Liver (tissue), 10 donors: ENCODE measurements at places on chromosomes 2 and 18. TPM values are rescaled to one million over a fixed set of nuclear protein-coding genes. Genes with fewer than 3 reads are reported as not detected.

DNA sequence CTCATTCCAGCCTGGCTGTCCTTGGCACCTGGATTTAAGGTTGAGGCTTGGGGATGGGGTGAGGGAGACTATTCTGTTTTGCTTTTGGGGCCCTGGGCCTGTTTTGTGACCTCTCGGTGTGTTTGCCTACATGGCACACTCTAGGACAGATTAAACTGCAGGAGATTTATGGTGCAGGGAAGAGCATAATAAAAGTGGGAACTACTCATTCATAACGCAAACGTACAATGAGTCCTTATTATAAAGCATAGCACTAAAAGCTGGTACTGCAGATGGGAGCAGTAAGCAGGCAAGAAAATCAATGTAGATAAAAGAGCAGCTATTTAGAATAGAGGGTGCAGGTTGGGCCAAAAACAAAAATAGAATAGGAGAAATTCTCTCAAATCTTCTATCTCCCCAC is 238.4 kb downstream of the ACTR3 start:
- H3K27me3 ChIP-seq, result no peaks in the 10 kb centered on the region
- no peaks in the 10 kb centered on the region for H3K4me1 ChIP-seq
- no peak overlapping the region for H3K4me3 ChIP-seq
- H3K27ac ChIP-seq, result no peak overlapping the region

- H3K36me3 ChIP-seq, result no peaks in the 10 kb centered on the region
- H3K4me3 ChIP-seq, result no peak overlapping the region
- no peak overlapping the region for H3K27ac ChIP-seq
- H3K27me3 ChIP-seq, result no peaks in the 10 kb centered on the region
These were observed 185.9 kb downstream of the ZNF521 start for GRCh38 chr18:25166113-25166512.

DNA sequence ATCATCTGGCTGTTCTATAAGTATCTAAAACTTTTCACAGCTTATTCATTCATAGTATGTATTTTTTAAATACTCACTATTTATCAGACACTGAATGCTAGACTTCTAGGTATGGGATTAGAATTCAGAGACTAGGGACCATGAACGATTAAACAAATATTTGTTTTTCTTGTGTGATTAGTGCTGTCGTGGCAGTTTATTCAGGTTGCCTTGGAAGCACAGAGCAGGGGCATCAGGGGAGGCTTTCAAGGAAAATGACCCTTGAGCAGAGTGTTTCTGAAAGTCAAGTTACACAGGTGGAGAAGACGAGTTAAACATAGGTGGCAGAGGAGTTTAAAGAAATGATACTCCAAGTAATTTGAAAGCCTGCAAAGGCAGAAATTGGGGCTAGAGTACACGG is 5.7 kb downstream of the SPOPL start:
- no peaks in the 10 kb centered on the region for H3K27me3 ChIP-seq
- H3K27ac ChIP-seq, result no peak overlapping the region
- no peaks in the 10 kb centered on the region for H3K36me3 ChIP-seq
- H3K4me3 ChIP-seq, result no peak overlapping the region
- H3K4me1 ChIP-seq, result peaks cover 8% of the 10 kb centered on the region
- DNase-seq, result no peak

GRCh38 chr2:27914041-27914804 is 23.7 kb downstream of the BABAM2 start:
- H3K36me3 ChIP-seq, result no peaks in the 10 kb centered on the region
- peaks cover 5% of the 10 kb centered on the region for H3K4me1 ChIP-seq
- no peak overlapping the region for H3K27ac ChIP-seq
- no peak for DNase-seq
- no peaks in the 10 kb centered on the region for H3K27me3 ChIP-seq
- no peak overlapping the region for H3K4me3 ChIP-seq

- H3K27me3 ChIP-seq, result no peaks in the 10 kb centered on the region
- H3K4me1 ChIP-seq, result no peaks in the 10 kb centered on the region
- no peak for DNase-seq
- no peak overlapping the region for H3K27ac ChIP-seq
- no peak overlapping the region for H3K4me3 ChIP-seq
- no peaks in the 10 kb centered on the region for H3K36me3 ChIP-seq
These were observed 122.5 kb downstream of the FHOD3 start for GRCh38 chr18:36419900-36420531.

DNA sequence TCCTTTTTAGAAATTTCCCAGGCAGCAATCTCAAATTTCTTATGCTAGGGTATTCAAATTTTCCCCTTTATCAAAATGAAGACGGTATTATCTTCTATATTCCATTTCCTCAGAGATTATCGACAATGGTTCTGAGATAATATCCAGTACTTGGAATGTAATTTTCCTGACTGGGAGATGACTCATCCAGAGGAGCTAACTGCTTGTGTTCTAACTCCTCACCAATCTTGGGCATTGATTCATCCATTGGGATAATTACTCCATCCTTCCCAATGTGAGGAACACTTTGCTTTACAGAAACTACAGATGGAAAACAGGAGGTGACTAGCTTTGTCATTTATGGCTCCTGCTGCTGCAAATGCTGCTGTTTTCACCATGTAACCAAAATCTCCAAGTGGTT is 239.4 kb upstream of the LYPD1 start:
- no peak for DNase-seq
- no peaks in the 10 kb centered on the region for H3K36me3 ChIP-seq
- H3K4me1 ChIP-seq, result no peaks in the 10 kb centered on the region
- H3K4me3 ChIP-seq, result no peak overlapping the region
- no peaks in the 10 kb centered on the region for H3K27me3 ChIP-seq

- H3K36me3 ChIP-seq, result peaks cover 64% of the 10 kb centered on the region
- no peaks in the 10 kb centered on the region for H3K27me3 ChIP-seq
- peaks cover 7% of the 10 kb centered on the region for H3K4me1 ChIP-seq
- no peak overlapping the region for H3K4me3 ChIP-seq
- DNase-seq, result no peak
These were observed 31.6 kb downstream of the SUCLG1 start for GRCh38 chr2:84427235-84428138.

DNA sequence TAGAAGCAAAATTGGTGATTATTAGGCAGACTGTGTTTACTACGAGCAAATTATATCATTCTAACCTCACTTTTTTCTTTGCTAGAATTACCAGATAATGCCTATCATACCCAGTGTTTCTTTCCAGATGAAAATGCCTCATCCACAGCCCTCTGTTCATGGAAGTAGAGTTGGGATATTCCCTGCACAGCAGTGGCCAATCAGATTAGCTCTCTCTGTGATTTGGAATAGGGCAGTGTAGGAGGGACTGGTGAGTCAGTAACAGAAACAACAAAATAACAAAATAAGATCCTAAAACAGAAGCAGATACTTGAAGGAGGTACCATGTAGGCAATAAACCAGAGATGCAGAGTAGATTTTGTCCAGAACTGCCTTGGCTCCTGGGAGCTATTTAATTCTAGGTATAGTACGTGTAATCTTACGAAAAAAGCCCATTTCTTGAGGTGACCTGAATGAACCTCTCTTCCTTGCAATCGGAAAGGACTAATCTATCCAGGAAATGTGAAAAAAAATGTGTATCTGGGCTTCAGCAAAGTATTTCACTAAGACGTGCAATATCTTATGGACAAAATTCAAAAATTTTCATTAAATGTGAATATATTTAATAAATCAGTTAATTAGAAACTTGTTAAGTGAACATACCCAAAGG is 18.4 kb upstream of the TMEM17 start:
- no peaks in the 10 kb centered on the region for H3K36me3 ChIP-seq
- H3K27me3 ChIP-seq, result no peaks in the 10 kb centered on the region

GRCh38 chr2:13652531-13653313 is 936.0 kb downstream of the TRIB2 start:
- no peak overlapping the region for H3K27ac ChIP-seq
- no peaks in the 10 kb centered on the region for H3K27me3 ChIP-seq
- no peaks in the 10 kb centered on the region for H3K36me3 ChIP-seq
- H3K4me3 ChIP-seq, result no peak overlapping the region

DNA sequence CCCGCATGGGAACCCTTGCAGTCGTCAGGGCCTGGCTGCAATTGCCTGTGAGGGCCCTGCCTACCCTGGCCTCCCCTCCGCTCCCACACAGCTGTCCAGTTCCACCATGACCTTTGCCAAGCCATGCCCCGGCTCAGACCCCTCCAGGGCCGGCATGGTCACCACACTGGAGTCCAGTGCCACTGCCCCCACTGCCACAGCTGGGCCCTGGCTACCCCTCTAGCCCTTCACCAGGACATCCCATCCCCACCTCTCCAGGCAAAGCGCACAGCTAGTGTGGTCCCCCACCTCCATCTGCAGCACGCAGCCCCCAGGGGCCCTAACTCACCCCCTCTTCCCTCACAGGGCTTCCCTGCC is 70.3 kb upstream of the SMAD7 start:
- peak; percentile 31 for DNase-seq
- H3K36me3 ChIP-seq, result no peaks in the 10 kb centered on the region
- no peaks in the 10 kb centered on the region for H3K27me3 ChIP-seq
- H3K27ac ChIP-seq, result no peak overlapping the region
- H3K4me3 ChIP-seq, result no peak overlapping the region

GRCh38 chr18:70380915-70381896 is 92.4 kb downstream of the SOCS6 start:
- no peak for DNase-seq
- no peak overlapping the region for H3K4me3 ChIP-seq
- no peaks in the 10 kb centered on the region for H3K4me1 ChIP-seq
- H3K36me3 ChIP-seq, result no peaks in the 10 kb centered on the region

DNA sequence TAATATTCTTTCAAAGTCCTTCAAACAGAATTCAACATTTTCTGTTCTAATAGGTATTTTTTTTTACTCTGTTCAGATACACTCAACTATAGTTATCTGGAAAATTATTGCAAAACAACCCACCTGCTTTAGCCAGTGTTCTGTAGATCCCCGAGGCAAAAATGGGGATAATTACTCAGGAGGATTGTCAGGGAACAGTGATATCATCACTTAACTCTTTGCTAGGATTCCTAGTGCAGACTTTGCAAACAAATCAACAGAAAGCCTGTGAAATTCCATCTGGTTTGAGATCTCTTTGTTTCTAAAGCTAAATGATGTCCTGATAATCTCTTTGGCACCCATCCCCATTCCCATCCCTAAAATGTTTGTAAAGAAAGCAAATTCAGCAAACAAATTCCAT is 413.6 kb upstream of the MEIS1 start:
- H3K36me3 ChIP-seq, result no peaks in the 10 kb centered on the region
- no peak overlapping the region for H3K4me3 ChIP-seq

GRCh38 chr18:62564044-62564443 is 41.2 kb downstream of the ZCCHC2 start:
- H3K4me3 ChIP-seq, result no peak overlapping the region
- H3K36me3 ChIP-seq, result peaks cover 57% of the 10 kb centered on the region
- H3K27ac ChIP-seq, result no peak overlapping the region
- H3K27me3 ChIP-seq, result no peaks in the 10 kb centered on the region
- H3K4me1 ChIP-seq, result no peaks in the 10 kb centered on the region

- no peaks in the 10 kb centered on the region for H3K4me1 ChIP-seq
- DNase-seq, result no peak
- no peak overlapping the region for H3K27ac ChIP-seq
- no peak overlapping the region for H3K4me3 ChIP-seq
These were observed 64.1 kb upstream of the ADAM23 start for GRCh38 chr2:206379266-206379665.

DNA sequence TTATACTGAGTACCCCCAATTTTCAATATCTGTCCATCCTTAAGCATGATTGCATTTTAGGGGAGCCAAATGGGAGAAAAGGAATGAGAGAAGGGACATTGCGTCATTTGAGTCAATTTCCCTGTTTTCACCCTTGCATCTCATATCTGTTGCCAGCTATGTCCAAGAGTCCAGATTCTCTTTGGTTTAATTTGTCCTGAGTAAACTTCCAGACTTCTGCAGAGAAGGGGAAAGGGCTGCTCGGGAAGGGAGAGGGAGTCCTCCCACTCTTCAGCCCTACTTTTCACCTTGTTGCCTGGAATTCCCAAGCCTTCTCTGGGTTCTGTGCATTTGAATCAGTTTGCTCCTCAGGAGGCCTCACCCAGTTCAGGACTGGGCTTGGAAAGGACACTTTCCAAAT is 16.5 kb downstream of the GREB1 start:
- DNase-seq, result no peak
- H3K4me1 ChIP-seq, result peaks cover 8% of the 10 kb centered on the region
- no peaks in the 10 kb centered on the region for H3K27me3 ChIP-seq
- no peaks in the 10 kb centered on the region for H3K36me3 ChIP-seq
- H3K4me3 ChIP-seq, result no peak overlapping the region

DNA sequence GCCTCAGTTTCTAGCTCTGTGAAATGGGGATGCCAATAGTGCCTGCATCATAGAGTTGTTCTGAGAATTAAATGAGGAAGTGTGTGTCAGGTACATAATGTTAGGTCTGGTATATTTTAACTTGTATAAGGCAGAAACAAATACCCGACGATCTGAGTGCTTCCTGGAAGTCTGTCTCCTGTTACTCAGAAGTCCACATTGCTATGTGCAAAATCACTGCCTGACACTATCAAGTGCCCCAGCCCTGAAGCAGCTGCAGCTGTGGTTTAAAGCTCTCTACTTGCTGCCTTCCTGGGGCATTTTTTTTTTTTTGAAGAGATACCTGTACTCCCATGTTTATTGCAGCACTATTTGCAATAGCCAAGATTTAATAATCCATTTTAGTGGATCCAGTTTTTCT is 125.3 kb downstream of the SLC4A3 start:
- H3K36me3 ChIP-seq, result no peaks in the 10 kb centered on the region
- no peak for DNase-seq
- no peaks in the 10 kb centered on the region for H3K4me1 ChIP-seq
- no peaks in the 10 kb centered on the region for H3K27me3 ChIP-seq
- H3K4me3 ChIP-seq, result no peak overlapping the region
- no peak overlapping the region for H3K27ac ChIP-seq

DNA sequence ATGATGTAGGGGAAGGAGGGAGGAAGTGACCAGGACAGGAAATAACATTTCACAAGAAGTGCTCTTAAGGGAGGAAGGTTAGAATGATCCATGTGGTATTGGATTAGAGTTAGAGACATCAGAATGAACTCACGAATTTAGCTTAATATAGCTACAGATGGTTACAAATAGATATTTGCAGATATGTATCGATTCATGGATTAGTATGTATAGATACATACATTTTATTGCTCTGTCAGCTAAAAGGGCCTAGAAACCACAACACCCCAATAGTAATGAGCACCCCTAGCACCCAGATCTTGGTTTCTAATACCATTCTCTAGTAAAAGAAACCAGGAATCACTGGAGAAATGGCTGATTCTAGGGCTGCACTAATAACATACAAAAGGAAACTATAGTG is 59.6 kb upstream of the LTBP1 start:
- no peaks in the 10 kb centered on the region for H3K27me3 ChIP-seq
- H3K27ac ChIP-seq, result no peak overlapping the region
- no peaks in the 10 kb centered on the region for H3K4me1 ChIP-seq
- no peaks in the 10 kb centered on the region for H3K36me3 ChIP-seq
- H3K4me3 ChIP-seq, result no peak overlapping the region

Gene MARCO
- 82.9 TPM for total RNA-seq

Gene STEAP3
- 44.4 TPM for total RNA-seq
